NCI-H345 (cell line): ENCODE measurements at places on chromosomes 13 and 19.

DNA sequence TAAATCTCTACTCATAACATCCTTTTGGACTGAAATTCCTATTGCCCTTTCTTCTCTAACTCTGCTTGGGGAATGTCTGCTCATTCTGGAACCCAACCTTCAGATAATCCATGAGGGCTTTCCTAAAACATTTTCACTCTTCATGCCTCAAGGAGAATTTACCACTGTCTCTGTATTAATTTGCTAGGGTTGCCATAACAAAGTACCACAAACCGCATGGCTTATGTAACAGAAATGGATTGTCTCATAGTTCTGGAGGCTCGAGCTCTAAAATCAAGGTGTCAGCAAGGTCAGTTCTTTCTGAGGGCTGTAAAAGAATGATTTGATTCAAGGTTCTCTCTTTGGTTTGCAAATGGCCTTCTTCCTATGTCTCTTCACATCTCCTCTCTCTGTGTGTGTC lies 209.7 kb downstream of the LACC1 start:
- DNase-seq: no peak

DNA sequence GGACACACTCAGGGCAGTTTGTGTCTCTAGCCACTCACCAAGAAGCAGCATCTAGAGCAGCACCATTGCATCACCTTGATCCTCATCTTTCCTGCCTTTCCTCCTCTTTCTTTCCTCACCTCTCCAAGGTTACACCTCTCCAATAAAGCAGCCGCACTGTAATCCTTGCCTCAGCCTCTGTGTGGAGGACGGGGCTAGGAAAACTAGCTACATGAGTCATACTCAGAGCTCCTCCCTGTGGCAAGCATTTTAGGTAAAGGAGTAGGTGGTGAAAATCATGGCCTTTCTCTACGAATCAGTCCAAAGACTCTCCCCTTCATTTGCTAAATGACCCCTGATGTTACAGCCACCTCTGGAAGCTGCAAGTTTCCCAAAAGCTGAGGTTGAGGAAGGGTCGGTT lies 108.9 kb downstream of the DNAJC15 start:
- DNase-seq: no peak

GRCh38 chr19:8578642-8579265 lies 1.5 kb upstream of the MYO1F start:
- no peak for DNase-seq

DNA sequence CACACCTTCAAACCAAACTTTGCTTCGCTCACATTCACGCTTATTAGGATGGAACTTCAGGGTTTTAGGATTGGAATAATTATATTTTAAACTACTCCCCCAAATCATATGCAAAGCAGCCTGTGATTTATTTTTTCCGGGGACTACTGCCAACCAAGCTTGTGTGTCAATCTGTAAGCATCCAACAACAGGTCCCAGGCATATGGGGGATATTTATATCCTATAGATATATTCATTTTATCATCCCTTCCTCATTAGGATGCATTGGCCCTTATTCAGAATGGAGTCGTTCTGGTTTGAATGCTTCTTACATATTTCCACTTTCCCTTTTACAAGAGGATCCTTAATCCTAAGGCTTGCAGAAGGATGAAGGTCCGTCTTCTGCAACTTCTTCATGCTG lies 8.8 kb upstream of the C19orf84 start:
- DNase-seq: no peak

DNA sequence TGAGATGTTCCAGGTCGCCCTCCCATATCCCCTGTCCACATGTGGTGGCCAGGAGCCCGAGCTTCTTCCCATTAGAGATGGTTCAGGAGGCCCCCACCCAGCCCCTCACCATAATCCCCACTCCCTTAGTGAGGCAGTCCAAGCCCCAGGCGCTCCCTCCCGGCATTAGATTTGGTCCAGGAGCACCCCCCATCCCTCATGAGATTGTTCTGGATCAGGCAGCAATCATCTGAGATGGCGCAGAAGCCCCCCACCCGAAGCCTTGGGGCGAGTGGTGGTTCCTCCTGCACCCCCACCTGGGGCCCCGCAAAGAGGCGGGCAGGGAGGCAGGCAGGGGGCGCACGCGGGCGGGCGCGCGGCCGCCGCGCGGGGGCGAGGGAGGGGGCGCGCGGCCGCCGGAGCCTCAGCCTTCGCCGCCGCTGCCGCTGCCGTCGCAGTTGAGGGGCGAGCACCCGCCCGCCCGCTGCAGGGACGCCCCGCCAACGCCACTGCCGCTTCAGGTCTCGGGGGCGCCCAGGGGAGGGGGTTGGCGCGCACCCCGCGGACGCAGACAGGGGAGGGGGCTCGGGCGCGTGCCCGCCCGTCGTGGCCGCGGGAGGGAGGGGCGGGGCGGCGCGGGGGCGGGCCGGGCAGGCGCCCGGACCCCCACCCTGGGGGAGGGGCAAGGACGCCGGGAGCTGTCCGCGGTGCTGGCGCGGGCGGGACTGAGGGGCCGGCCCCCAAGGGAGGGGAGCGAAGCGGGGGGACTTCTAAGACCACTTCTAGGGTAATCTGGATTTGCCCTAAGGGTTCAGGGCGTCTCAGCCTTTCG lies 46.4 kb upstream of the SHKBP1 start:
- DNase-seq: peak; percentile 90

DNA sequence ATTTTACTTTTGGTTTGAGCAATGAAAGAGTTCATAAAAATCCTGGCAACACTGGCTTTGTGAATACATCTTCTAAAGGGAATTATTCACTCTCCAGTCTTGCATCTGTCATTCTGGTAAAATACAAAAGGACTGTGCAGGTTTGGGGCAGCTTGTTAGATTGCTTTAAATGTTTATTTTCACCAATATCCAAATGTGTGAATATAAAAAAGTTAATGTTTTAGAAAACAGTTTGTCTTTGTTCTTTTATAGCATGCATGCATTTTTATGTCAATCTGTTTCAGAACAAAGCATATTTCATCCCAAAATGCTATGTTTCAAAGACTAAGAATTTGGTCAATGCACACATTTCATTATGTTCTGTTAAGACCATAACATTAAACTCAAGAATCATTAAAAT lies 1145.4 kb downstream of the OLFM4 start:
- DNase-seq: no peak

GRCh38 chr13:74246487-74246886 lies 112.3 kb upstream of the KLF12 start:
- DNase-seq: no peak

DNA sequence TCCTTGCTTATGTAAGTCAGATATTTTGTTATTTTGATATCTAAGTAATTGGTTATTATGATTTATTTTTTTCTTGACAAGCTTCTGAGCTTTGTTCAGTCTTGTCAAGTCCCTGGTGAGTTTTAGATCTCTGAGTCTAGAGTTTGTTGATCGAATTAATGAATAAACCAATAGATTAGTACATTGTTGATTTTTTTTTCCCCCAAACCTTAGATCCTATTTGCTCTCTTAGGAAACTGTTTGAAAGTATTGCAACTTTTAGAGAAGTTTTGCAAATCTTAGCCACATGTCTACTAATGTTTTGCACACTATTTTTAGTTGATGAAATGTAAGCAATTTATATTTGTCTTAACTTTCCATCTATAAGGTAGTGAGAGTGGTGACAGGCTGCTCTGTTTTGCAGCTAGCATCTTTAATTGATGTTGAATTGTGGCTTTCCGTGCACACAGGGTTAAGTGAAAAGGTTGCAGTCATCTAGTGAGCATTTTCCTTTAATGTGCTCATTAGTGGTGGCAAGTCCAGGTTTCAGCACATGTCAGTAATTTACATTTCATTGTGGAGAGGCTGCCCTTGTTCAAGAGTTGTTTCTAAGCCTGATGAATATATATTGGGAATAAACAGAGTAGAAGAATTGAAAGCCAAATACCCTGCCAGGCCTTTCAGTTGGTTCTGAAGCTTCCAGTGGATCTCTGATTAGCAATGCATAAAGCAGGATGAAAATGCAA lies 86.3 kb downstream of the PCCA start:
- no peak for DNase-seq

GRCh38 chr13:49071341-49071937 lies 95.7 kb downstream of the FNDC3A start:
- DNase-seq: no peak

GRCh38 chr19:29664753-29665214 lies 477 bp upstream of the PLEKHF1 start:
- no peak for DNase-seq

DNA sequence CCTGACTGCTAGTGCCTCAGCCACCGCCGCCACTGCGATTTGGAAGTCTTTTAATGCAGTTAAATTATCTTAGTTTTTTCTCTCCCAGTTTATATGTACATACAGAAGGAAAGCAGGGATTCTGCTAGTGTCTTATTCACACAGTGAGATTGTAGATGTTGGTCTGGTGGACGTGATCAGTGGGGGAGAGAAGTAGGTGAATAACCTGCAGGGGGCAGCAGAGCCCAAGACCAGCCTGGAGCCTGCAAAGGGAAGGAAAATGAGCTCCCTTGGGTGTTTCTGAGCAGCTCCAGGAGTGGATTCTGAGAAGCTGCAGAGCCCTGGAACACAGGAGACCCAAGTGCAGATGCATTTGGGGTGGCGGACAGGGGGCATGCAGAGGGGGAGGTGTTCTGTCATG lies 26.3 kb downstream of the ZNF844 start:
- peak; percentile 2 for DNase-seq

GRCh38 chr13:102697264-102697663 lies 2.4 kb upstream of the METTL21C start:
- DNase-seq: no peak

DNA sequence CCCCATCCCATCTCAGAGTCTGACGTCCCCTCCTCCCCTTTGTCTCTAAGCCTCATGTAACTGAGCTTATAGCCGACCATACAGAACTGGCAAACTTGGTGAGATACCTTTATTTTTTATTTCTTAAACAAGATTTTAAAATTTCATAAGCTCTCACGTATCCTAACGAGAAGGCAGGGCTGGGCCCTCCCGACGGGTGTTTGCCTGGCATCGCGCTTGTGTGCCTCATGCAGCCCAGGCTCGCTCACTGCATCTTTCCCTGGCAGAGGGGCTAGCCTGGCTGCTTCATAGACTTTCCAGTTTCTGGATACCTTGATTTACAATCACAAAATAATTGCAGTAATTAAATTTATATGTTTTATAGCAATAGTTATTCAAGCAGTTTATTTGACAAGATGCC lies 69.0 kb downstream of the GGACT start:
- DNase-seq: no peak

GRCh38 chr19:11373885-11374432 lies 507 bp upstream of the SWSAP1 start:
- no peak for DNase-seq

- DNase-seq: no peak
Measured at GRCh38 chr19:48094129-48094854, 16.3 kb downstream of the PLA2G4C start.

DNA sequence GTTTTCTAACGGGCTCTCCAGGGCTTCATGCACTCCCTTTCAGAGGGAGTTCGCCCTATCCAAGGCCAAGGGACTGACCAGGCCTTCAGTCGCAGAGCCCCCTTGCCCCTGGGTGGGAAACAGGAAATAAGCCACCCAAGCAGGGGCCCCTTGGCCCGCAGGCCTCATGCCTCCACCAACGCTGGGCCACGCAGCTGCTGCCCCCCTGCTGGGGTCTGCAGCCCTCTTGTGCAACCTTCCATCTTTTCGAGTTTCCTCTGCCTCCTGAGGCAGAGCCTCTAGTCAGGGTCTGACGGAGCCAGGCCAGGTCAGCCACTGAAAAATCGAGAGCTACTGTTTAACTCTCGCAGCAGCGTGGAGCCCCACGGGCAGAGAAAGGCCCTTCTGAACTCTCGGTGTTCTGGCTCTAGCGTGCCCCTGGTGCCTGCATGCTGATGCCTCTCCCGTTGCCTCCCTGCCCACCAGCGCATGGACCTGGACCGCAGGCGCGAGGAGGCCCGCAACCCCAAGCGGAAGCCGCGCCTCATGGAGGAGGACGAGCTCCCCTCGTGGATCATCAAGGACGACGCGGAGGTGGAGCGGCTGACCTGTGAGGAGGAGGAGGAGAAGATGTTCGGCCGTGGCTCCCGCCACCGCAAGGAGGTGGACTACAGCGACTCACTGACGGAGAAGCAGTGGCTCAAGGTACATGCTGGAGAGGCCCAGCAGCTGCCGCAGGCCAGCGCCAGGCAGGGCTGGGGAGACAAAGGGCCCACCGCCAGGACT lies 54.6 kb upstream of the LDLR start:
- DNase-seq: no peak

DNA sequence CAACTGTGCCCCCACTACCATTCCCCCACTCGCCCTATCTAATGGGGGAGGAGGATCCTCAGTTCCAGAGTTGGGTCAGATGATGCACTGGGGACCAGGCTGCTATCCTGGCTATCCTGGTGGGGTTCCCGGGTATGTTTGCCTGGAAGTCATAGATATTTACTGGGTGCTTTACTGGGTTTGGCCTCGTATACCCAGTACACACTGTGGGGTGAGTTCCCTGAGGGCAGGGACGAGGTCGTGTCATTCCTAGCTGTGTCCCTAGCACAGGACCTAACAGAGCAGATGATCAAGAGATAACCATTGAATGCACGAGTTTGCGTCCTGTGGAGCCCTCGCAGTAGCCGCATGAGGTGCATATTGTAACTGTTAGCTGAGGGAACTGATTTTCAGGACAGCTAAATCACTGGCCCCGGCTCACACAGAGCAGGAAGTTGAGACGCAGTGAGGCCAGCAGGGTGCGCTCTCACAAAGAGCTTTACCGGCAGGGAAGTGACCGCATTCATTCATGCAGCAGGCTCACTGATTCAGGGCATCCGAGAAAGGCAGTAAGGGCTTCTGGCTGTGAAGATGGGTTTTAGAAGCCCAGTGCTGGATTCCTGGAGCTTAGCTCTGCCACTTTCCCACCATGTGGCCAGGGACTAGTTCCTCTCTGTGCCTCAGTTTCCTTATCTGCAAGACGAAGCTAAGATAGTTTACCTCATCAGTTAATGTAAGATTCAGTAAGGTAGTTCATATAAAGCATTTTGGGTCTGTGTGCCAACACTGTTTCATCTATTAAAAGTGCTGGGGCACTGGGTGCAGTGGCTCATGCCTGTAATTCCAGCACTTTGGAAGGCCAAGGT lies 6.0 kb downstream of the RUVBL2 start:
- DNase-seq: no peak

DNA sequence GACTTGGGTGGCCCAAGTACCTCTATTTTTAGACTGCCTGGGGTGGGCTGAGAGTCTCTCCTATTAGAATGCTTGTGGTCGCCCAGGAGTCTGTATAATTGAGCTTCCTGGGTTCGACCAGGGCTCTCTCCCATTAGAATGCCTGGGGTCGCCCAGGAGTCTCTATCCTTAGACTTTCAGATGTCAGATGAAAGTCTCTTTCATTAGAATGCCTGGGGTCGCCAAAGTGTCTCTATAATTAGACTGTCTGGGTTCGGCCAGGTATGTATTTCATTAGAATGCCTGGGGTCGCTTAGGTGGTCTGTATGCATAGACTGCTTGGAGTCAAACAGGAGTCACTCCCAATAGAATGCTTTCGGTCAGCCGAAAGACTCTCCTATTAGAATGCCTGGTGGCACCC lies 1471.7 kb downstream of the UQCRFS1 start:
- no peak for DNase-seq

- DNase-seq: no peak
Measured at GRCh38 chr13:67763384-67763783, 533.2 kb upstream of the PCDH9 start.

DNA sequence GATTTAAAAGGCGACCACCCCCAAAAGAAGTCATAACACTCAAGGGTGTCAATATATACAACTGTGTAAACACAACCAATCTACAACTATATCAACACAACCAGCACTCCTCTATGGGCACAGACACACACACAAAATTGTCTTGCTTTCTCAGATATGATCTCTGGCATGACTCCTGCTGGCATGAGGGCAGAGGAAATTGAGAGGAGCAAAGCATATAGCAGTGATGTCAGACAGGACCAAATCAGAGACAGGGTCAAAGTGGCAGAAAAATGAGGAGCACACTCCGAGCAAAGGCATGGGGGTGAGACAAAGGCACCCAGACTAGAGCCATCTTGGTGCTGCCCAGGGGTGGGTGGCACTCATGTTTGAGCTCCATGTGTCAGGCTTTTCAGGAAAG lies 9.6 kb downstream of the IRGQ start:
- DNase-seq: no peak
